Stimulated activated CD8-positive, alpha-beta memory T cell treated with anti-CD3 and anti-CD28 coated beads, Interleukin-15, amount 100 ng/mL, for 1 hour (primary cell): ENCODE measurements at places on chromosomes 3 and 15.

- DNase-seq, result no peak
These were observed 45.5 kb downstream of the PCSK6 start for GRCh38 chr15:101444015-101444414.

- DNase-seq, result no peak
These were observed 8.5 kb downstream of the RPS17 start for GRCh38 chr15:82531496-82532382.

- DNase-seq, result no peak
These were observed 31.2 kb downstream of the SEC61A1 start for GRCh38 chr3:128083396-128083795.

GRCh38 chr3:19645093-19645492, 288.9 kb downstream of the EFHB start:
- no peak for DNase-seq

GRCh38 chr3:9226326-9226725, 23.1 kb downstream of the SRGAP3 start:
- DNase-seq, result no peak

DNA sequence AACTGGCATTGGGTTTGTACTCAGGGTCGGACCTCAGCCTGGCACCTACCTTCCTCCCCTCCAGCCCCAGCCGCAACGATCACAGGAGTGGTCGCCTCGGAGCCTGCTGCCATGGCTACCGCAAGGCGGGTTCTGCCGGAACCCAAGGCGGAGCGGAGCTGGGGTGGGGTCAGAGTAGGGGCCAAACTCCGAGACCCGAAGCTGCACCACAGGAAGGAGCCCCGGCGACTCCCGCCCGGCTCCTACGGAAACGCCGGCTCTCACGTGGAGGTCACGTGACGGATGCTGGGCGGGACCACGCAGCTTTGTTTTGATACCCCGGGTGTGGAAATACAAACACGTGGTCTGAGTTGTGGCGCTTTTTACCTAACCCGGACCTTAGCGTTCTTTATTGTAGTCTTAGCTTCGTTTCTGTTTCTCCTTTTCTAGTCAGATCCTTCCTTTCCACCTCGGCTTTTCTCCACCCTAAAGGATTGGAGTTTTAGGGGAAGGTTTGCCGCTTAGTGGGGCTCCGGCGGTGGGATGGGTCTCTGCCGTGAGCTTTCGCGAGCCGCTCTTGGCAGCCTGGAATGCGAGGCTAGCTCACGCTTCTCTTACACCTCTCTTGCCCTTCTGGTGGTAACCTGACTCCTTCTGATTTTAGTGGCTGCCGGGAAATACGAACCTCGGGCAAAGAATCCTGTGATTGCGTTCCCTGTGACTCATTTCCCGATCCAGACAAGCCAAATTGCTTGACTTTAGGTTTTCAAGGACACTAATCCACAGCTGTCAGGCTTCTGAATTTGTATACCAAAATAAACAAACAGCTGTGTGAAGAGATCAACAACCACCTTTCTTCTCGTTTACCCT, at the start of gene HSPBAP1:
Gene HSPBAP1 (minus strand): TSS at position 264 of the 849 bp plus-strand sequence. CDS start 151 bp downstream, at position 113.
- DNase-seq, result peak; percentile 85

GRCh38 chr15:83118291-83118827, 10.9 kb downstream of the TM6SF1 start:
- DNase-seq, result no peak

DNA sequence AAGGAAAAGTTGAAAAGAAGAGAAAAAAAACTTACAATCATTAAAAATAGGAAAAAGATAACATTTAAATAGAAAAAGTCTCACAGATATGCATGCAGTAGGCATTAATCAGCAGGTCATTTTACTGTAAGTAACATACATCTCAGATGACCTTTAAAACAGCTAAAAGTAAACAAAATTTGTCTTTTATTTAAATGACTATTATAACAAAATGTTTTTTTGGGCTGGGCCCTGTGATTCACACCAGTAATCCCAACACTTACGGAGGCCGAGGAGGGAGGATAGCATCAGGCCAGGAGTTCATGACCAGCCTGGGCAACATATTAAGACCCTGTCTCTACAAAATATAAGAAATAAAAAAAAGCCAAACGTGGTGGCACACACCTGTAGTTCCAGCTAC, 14.7 kb downstream of the IQGAP1 start:
- DNase-seq, result no peak

DNA sequence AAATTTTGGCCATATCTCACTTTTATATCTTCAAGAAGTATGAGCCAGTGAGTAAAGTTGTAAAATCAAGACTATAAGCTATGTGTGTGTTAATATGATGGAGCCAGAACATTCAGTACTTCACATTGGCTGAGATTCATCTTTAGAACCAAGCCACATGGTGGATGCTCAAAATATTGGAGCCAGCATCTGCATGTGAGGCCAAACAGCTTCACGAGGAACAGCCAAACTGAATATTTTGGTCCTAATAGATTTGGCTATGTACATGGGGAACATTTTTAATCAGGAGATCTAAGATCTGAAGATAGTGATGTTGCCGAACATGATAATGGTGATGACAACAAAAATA, 1089.8 kb downstream of the TUSC7 start:
- DNase-seq, result no peak

DNA sequence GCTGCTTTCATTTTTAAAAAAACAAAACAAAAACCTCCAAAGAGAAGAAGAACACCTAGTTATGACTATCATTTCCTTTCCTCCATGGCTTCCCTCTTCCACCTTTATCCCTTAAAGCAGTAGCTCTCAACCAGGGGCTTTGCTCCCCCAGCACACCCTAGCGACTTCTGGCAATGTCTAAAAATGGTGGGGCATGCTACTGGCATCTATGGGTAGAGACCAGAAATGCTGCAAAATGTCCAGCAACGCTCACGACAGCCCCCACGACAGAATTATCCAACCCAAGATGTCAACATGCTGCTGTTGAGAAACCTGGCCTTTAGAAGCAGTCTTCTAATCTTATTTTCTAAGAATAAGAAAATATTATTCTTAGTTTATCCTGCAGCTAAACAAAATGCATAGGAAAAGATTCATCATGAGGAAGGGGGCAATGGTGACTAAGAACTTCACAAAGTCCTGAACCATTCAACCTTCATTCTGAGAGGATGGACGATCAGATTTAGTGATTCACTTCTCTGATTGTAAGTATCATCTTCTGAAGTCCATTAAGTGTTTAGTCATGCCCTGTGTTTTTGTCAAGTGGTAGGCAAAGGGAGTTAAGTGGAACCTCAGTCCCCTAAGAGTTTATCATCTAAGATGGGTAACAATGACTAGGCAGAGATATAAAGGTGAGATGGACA, 81.7 kb downstream of the CCNL1 start:
- DNase-seq, result no peak

DNA sequence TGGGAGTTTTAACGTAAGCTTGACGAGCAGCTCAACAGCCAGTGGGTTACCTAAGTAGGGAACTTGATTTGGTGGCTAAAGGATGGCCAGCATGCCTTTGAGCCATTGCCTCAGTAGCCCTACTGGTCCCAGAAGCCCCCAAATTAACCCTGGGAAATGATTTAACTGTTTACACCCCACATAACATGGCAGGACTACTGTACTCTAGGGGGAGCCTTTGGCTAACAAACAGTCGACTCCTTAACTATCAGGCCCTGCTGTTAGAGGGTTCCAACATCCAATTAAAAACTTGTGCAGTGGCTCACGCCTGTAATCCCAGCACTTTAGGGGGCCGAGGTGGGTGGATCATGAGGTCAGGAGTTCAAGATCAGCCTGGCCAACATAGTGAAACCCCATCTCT, 9.4 kb upstream of the SMCO1 start:
- no peak for DNase-seq

GRCh38 chr15:97691799-97692198, 268.7 kb upstream of the ARRDC4 start:
- DNase-seq, result no peak

DNA sequence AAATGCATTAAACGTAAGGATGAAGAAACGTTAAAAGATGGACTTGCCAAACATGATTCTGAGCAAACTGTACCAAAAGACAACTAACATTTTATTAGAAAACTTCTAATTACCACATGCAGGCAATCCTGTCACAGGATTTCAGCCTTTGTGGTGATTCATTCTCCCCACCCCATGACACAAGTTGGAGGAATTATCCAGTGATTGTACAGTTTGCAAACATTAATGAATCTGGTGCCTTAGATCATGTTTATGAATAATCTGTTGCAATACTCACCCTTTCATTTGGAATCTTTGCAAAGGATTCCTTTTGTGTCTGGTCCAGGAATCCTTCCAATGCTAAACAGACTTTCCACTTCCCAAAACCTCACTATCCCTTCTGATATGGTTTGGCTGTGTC, 23.3 kb upstream of the ERC2 start:
- no peak for DNase-seq

- no peak for DNase-seq
These were observed 59.0 kb upstream of the BCL6 start for GRCh38 chr3:187804120-187804744.

DNA sequence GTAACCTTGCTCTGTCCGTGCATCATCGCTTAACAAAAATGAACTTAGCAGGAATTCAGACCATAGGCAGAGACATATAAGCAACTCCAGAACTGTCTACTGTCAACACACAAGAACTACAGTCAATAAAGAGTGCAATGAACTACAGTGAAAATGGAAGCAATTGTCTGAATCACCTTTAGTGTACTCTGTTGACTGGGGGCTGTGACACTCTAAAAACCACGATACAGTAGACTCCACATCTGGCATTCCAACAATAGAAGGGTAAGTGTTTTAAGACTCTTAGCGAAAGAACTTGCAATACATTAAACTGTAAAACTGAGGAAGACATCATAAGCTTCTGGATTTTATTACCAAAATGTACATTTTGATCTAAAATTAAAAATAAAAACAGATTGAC, 347.3 kb downstream of the ZBTB20 start:
- no peak for DNase-seq

- DNase-seq, result no peak
These were observed 95.7 kb upstream of the AGTR1 start for GRCh38 chr3:148601766-148602685.

- no peak for DNase-seq
These were observed 517.1 kb downstream of the ROBO1 start for GRCh38 chr3:79250746-79251145.

DNA sequence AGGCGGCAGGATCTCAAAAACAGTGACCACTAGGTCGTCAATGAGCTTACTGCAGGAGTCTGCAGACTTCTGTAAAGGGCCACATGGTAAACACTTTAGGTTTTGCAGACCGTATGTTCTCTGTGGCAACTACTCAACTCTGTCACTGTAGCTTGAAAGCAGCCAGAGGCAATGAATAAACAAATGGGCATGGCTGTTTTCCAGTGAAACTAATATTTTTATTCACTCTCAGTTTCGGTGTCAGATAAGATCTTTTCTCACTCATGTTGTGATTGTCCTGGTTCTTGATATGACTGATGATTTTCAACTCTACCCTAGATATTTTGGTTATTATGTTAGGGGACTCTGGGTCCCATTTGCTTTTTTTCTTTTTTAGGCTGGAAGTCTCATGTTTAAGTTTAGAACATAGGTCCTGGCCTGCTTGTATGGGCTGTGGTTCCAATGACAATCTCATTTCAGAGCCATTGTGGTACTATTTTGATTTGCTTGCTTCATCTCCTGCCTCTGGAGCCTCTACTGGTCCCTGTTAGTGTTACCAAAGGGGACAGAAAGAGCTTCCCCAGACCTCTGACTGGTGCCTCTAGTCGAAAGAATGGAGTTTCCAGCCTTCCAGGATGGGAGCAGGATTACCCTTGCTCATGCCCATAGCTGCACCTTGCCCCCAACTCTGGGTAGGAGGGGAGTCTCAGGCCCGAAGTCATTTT, 222.0 kb downstream of the STT3B start:
- DNase-seq, result no peak

- DNase-seq, result no peak
These were observed 513.9 kb downstream of the NLGN1 start for GRCh38 chr3:173911446-173911845.

DNA sequence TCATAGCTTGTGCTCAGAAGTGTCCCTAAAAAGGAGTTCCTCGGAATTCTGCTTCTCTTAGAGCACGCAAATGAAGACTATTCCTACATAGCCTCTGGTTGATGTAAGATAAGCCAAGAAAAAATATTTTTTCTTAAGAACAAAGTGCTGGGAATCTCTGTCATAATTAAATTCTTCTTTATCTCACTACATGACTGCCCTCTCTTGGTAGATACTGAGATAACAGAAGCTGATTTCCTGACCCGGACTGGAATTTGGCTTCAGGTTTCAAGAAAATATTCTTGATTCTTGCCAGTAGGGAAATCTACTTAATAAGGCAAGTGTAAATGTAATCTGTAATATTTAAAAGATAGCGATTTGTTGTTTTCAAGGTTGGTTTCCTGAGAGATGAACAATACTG, 31.3 kb upstream of the SETMAR start:
- no peak for DNase-seq

GRCh38 chr3:120604382-120604781, 8.2 kb downstream of the NDUFB4 start:
- no peak for DNase-seq

- DNase-seq, result no peak
These were observed 221.2 kb downstream of the SNRPN start for GRCh38 chr15:25175789-25176615.

- no peak for DNase-seq
These were observed 3.6 kb downstream of the KLHL6 start for GRCh38 chr3:183551930-183552329.

DNA sequence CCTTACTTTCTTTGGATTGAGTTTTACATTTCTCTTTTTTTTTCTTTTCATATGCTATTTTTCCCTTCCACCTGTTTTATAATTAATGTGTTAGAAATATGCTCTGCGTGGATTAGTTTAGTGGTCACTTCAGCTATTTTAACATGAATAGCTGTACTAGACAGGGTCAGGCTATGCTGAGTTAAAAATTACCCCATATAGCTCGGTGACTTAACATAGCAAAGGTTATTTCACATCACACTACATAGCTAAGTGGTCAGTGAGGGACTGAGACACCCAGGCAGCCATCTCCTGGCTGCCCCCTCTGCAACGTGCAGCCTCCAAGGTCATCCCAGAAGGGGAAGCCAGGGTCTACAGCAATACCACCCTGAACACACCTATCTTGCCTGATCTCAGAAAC, 46.9 kb upstream of the KIF23 start:
- no peak for DNase-seq

- DNase-seq, result no peak
These were observed 195.0 kb downstream of the ZNF621 start for GRCh38 chr3:40719660-40720287.

DNA sequence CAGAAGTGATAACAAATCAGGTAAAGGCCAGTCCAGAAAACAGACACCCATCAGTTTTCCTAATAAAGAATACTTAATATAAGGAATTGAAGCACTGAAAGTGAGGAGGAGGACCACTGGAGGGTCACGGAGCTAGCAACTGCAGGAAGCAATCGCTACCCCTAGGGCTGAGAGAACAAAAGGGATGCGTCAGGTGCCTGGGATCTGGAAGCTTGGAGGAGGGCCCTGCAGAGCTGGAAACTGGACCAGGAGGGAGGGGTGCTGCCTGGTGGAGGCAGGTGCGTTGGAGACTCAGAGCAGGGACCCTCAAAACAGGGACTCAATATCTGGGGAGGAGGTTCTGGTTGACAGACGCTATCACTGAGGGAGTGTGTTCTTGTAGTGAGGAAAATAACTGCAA, 308.1 kb upstream of the RASGRP1 start:
- no peak for DNase-seq
